ENCODE measurements at places on chromosomes 13 and 19. TPM values are rescaled to one million over a fixed set of nuclear protein-coding genes. Genes with fewer than 3 reads are reported as not detected.

DNA sequence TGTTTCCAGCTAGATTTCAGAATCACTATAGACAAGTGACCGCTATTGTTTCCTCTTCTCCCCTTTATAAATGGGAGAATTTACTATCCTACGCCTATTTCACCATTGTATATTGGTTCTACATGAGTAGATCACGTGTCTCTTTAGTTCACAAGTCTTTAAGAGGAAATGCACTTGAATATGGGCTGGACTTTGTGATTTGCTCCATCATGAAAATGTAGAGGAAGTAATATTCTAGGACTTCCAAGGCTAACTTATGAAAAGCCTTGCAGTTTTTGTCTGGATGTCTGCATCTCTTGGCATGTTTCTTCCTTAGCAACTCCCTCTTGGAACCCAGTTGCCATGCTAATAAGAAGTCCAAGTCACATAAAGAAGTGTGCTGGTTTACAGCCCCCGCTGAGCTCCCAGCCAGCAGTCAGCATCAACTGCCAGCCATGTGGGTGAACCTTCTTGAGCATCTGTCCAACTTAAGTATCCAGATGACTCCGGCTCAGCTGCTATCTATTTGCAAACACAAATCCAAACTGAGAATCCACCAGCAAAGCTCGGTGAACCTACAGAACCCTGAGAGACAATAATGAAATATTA, 4.8 kb upstream of the FBXL3 start:
- DNase-seq: no peak

DNA sequence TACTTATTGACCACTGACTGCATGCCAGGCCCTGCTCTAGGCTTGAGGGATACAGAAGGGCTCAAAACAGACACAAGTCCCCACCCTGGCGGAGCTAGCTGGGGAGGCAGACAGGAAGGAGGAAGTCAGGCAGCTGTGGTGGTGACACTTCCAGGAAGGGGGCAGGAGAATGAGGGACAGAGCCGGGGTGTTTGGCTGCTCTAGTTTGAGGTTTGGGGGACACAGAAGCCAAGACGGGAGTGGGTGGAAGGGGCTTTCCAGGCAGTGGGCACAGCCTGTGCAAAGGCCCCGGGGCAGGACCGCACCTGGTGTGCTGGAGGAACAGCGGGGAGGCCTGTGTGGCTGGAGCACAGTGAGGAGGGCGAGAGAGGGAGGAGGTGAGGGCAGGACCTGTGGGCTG, 4.0 kb downstream of the MRPL54 start:
- DNase-seq: no peak

GRCh38 chr19:35220315-35220921, 8.1 kb downstream of the FAM187B start:
- no peak for DNase-seq

- DNase-seq: no peak
Measured at GRCh38 chr13:66468656-66469055, 761.5 kb downstream of the PCDH9 start.

NAPA gene
- total RNA-seq: 64.4 TPM

- no peak for DNase-seq
Measured at GRCh38 chr19:44055870-44056269, 4.0 kb downstream of the ZNF223 start.

All from activated T-cell treated with anti-CD3 and anti-CD28 coated beads, Interleukin-2, amount 50 U/mL, for 72 hours (primary cell).